Cardiac septum (tissue), 1 donor: ENCODE measurements at places on chromosomes 2 and 18.
A peak's percentile ranks its signal among the peaks of the same experiment; 100 is the strongest.

GRCh38 chr18:62437235-62438017 lies 85.4 kb upstream of the ZCCHC2 start:
- DNase-seq, result peak; percentile 83

GRCh38 chr18:47150029-47150823 lies at the start of gene HDHD2:
Gene HDHD2 (minus strand): TSS chr18:47150500. CDS start chr18:47136439, 14,061 bp downstream.
- DNase-seq, result peak; percentile 94

DNA sequence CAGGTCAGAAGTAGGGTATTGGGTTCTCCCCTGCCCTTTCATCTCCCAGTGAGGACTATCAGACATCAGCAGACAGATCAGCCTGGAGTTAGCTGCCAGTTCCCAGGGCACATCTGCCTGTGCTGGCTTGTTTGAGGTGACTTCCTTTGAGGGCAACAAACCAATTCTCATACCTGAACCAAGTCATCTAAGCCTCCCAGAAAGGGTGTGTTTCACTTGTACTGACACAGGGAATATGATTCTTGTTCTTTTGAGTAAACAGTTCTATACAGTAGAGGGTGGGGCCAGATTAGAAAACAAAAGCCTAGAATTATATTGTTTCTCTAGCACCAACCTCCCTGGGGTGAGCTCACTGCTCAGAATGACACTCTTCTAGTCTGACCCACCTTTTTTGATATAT lies 591.9 kb downstream of the SLC4A3 start:
- no peak for DNase-seq

- no peak for DNase-seq
Measured at GRCh38 chr2:206443735-206444527, 599 bp downstream of the ADAM23 start.

DNA sequence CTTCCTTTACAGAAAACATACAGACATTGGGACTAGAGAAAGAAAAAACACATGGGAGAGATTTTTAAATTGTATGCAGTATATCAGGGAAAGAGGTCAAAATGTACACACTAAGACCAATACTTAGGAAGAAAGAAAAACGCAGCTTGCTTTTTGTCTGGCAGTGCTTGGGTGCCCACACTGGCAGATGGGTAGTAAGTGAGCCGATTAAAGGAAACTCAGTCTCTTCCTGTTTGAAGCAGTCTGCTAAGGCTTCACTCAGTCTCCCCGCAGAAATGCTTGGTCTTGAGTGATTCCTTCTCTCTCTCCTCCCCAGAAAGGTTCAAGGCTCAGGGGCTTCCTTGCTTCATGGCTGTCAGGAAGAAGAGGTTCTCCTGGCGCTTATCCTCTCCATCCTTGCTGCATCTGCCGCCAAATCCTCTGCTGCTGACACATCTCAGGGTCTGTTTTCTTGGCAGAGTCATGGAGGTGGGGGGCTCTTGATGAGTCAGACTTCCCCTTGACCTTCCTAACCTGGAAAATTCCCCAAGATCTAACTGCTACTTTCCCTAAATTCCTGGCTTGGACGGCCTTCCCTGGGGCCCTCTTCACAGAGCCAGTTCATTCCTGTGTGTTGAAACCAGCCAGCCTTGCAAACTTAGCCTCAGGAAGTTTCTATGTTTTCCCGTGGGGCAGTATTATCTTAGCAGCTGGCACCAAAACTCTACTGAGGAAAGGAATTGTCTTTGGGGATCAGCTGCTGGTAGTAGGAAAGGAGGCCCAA lies 10.5 kb upstream of the TMSB10 start:
- no peak for DNase-seq

- no peak for DNase-seq
Measured at GRCh38 chr2:197306696-197307040, 3.9 kb downstream of the ANKRD44 start.

DNA sequence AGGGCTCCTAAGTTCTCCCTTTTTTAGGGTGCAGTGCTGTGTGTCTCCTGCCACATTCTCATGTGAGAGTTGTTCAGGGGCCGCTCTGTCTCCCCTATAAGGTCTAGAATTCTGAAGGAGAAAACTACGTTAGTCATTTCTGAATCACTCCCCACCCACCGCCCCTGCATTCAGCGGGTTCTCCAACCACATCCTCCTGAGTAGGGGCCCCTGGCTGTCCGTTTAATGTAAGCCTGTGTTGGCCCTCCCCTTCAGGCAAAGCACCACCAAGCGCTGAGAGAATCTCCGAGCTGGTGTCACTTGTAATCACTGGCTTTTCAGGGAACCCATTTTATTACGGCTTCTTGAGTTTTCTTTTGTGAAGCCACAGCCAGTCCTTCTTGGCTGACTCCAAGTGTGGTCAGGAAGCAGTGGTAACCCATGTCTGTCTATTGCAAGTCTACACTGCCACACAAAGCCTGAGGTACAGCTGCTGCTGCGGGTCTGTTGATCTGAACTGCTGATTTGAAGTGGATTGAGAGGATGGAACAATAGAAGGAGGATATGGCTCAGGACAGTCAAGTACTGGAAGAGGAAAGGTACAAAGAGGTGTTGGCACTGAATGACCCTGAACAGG lies 16.9 kb downstream of the LCT start:
- no peak for DNase-seq

DNA sequence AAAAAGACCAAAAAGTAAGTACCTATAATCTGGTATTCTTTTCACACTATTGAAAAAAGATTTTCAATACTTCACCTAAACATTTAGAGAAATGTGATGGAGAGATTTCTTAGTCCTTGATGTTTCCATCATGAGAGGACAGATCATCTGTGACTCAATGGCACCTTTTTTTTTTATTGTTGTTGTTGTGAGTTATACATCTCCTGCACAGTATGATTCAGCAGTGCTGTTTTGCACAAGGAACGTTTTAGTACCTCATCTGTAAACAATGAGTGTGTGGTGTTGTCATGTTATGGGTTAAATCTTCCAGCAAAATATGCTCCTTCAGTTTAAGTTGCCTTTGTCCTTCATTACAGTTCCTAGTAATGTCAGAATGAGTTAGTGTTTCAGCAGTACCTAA lies 2.2 kb downstream of the KIAA1328 start:
- DNase-seq, result no peak

- no peak for DNase-seq
Measured at GRCh38 chr2:45612731-45613130, 1.7 kb upstream of the SRBD1 start.

- no peak for DNase-seq
Measured at GRCh38 chr18:58045242-58046092, 1.4 kb downstream of the NEDD4L start.

- no peak for DNase-seq
Measured at GRCh38 chr2:43897492-43897891, 58.7 kb downstream of the ABCG8 start.

DNA sequence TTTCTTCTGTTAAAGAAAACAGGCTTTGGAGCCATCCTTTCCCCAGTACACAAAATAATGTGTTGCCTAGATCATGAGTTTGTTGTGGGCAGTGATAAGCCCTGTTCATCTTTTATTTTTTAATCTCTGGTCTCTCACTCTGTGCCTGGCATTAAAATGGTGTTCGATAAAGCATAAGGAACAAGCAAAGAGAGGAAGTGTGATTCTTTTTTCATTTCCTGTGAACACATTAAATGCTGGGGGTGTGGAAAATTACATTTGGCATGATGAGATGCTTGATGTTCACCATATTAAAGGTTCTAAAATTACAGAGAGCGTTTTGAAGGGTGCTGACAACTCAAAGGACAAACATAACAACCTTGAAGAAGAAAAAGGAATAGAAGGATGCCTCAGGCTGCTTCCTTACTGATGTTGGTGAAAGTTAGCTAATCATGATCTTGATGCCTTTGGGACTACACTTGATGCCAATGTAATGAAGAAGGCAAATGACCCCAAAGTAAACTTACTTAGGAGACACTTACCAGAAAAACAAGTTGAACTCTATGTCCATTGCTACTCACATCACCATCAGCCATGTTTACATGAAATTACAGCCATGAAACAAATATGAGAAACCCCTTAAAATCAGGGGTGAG lies 33.0 kb downstream of the TMEFF2 start:
- no peak for DNase-seq
